ENCODE measurements at places on chromosomes 7 and 10. TPM values are rescaled to one million over a fixed set of nuclear protein-coding genes. Genes with fewer than 3 reads are reported as not detected.

The MUC12 gene
- not detected for total RNA-seq

DNA sequence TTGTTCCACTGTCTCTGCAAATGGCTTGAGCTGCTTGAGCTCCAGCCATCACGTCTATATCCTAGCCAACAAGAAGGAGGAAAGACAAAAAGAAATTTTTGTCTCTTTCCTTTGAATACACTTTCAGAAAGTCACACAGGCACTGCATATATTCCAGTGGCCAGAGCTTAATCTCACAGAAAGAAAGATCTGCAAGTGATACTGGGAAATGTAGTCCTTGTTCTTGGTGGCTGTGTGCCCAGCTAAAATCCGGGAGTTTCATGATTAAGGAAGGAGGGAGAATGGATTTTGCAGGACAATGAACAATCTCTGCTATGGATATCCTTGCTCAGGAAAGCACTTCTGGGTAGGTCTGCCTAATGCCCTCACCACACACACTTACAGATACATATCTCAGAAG is 19.5 kb upstream of the DLG5 start:
- no peak overlapping the region for H3K27ac ChIP-seq
- H3K4me3 ChIP-seq: no peak overlapping the region
- peaks cover 6% of the 10 kb centered on the region for H3K27me3 ChIP-seq
- no peak for DNase-seq
- H3K4me1 ChIP-seq: no peaks in the 10 kb centered on the region

- H3K4me1 ChIP-seq: no peaks in the 10 kb centered on the region
- DNase-seq: no peak
- H3K36me3 ChIP-seq: no peaks in the 10 kb centered on the region
- peaks cover 9% of the 10 kb centered on the region for H3K27me3 ChIP-seq
- H3K4me3 ChIP-seq: no peak overlapping the region
Observed at GRCh38 chr10:107163076-107163855, 1.2 kb downstream of the SORCS1 start.

- no peak overlapping the region for H3K27ac ChIP-seq
- H3K4me3 ChIP-seq: no peak overlapping the region
- no peak for DNase-seq
- H3K36me3 ChIP-seq: no peaks in the 10 kb centered on the region
- no peaks in the 10 kb centered on the region for H3K27me3 ChIP-seq
- H3K4me1 ChIP-seq: no peaks in the 10 kb centered on the region
Observed at GRCh38 chr7:51356849-51357516, 40.4 kb upstream of the COBL start.

DNA sequence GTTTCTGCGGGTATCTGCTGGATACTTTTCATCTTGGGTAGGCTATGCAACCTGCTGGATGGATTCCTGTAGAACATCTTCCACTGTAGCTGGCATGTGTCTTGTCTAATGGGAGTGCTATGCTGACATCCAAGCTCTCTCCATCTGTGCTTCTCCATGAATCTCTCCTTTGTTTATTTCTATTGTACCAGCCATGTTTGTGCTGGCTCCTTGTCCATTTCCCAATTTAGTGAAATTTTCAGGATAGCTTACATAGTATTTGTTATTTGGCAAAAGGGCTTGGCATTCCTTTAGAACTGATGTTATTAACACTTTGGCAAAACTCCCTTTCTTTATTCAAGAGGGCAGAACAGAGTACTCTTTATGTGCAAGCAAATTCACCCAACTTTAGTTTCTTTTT is 198.0 kb downstream of the CSTF2T start:
- H3K4me3 ChIP-seq: no peak overlapping the region
- H3K36me3 ChIP-seq: no peaks in the 10 kb centered on the region
- no peaks in the 10 kb centered on the region for H3K4me1 ChIP-seq
- no peak for DNase-seq
- H3K27me3 ChIP-seq: no peaks in the 10 kb centered on the region

The ASZ1 gene
- not detected for total RNA-seq

The EVX1 gene
- total RNA-seq: not detected

DNA sequence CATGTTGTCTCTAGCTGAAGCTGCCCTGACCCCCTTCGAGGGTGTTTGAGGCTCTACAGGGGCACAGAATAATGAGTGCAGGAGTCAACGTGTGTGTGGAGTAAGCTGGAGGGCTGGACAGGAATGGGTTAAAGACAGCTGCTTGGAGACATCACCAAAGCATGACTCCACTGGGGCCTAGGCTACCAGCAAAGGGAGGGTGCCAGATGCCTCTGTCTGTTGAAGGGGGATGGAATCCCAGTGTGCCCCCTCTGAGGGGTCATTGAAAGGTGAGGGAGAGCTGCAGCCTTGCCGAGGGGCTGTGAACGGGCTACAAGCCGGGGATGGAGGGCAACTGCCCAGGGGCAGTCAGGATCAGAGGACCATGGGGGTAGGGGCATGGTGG is 51.7 kb upstream of the PODXL start:
- DNase-seq: no peak
- H3K27ac ChIP-seq: no peak overlapping the region
- H3K36me3 ChIP-seq: no peaks in the 10 kb centered on the region
- H3K27me3 ChIP-seq: peaks cover 26% of the 10 kb centered on the region
- no peak overlapping the region for H3K4me3 ChIP-seq

GRCh38 chr7:70410134-70410750 is 721.7 kb upstream of the GALNT17 start:
- H3K36me3 ChIP-seq: no peaks in the 10 kb centered on the region
- H3K4me3 ChIP-seq: no peak overlapping the region
- no peaks in the 10 kb centered on the region for H3K4me1 ChIP-seq
- DNase-seq: no peak

The FEZF1 gene
- not detected for total RNA-seq

The CFAP70 gene
- total RNA-seq: 0.70 TPM

The CALY gene
- total RNA-seq: not detected

- no peaks in the 10 kb centered on the region for H3K36me3 ChIP-seq
- no peak overlapping the region for H3K27ac ChIP-seq
- no peak for DNase-seq
- peaks cover 23% of the 10 kb centered on the region for H3K4me1 ChIP-seq
- H3K27me3 ChIP-seq: no peaks in the 10 kb centered on the region
- H3K4me3 ChIP-seq: no peak overlapping the region
Observed at GRCh38 chr7:96319439-96319838, 2.5 kb downstream of the SLC25A13 start.

- no peak overlapping the region for H3K27ac ChIP-seq
- no peaks in the 10 kb centered on the region for H3K36me3 ChIP-seq
- no peak overlapping the region for H3K4me3 ChIP-seq
- peaks cover 9% of the 10 kb centered on the region for H3K27me3 ChIP-seq
Observed at GRCh38 chr10:113368666-113369364, 184.0 kb upstream of the HABP2 start.

The BEND7 gene
- total RNA-seq: not detected

The ACTR3C gene
- total RNA-seq: 7.0 TPM

GRCh38 chr10:5960070-5960972 is 17.0 kb downstream of the IL15RA start:
- peaks cover 48% of the 10 kb centered on the region for H3K36me3 ChIP-seq
- H3K27me3 ChIP-seq: no peaks in the 10 kb centered on the region
- no peaks in the 10 kb centered on the region for H3K4me1 ChIP-seq
- no peak overlapping the region for H3K4me3 ChIP-seq
- no peak for DNase-seq
- H3K27ac ChIP-seq: no peak overlapping the region

The DRGX gene
- total RNA-seq: not detected

GRCh38 chr7:66929935-66930334 is 8.9 kb downstream of the TMEM248 start:
- no peak overlapping the region for H3K4me3 ChIP-seq
- peaks cover 39% of the 10 kb centered on the region for H3K4me1 ChIP-seq
- H3K27me3 ChIP-seq: no peaks in the 10 kb centered on the region

GRCh38 chr10:124249812-124250432 is 156.5 kb upstream of the CHST15 start:
- no peaks in the 10 kb centered on the region for H3K4me1 ChIP-seq
- DNase-seq: no peak
- peaks cover 2% of the 10 kb centered on the region for H3K27me3 ChIP-seq
- H3K27ac ChIP-seq: no peak overlapping the region

DNA sequence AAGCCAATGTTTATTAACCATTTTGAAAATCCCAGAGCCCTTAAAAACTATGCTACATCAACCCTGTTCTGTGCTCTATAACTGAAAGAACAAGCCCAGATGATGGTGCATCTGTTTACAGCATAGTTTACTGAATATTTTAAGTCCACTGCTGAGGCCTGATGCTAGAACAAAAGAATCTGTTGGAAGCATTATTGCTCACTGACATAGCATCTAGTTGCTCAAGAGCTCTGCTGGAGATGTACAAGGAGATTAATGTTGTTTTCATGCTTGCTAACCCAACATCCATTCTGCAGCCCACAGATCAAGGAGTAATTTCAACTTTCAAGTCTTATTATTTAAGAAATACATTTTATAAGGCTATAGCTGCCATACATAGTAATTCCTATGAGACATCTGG is 181.3 kb upstream of the FEZF1 start:
- H3K36me3 ChIP-seq: no peaks in the 10 kb centered on the region
- H3K4me1 ChIP-seq: no peaks in the 10 kb centered on the region
- no peak for DNase-seq
- H3K27ac ChIP-seq: no peak overlapping the region
- no peak overlapping the region for H3K4me3 ChIP-seq

The MMRN2 gene
- not detected for total RNA-seq

The RNLS gene
- 2.2 TPM for total RNA-seq

GRCh38 chr10:47290338-47290737 is 9.7 kb upstream of the GDF10 start:
- H3K27ac ChIP-seq: no peak overlapping the region
- no peak overlapping the region for H3K4me3 ChIP-seq
- H3K27me3 ChIP-seq: no peaks in the 10 kb centered on the region
- H3K36me3 ChIP-seq: no peaks in the 10 kb centered on the region

Data from activated CD4-positive, alpha-beta memory T cell treated with anti-CD3 and anti-CD28 coated beads, Interleukin-2, amount 10 ng/mL, durations not matched to agents 7 days and 5 days (primary cell).